GM13977 (cell line): ENCODE measurements at places on chromosomes 11 and 22.

DNA sequence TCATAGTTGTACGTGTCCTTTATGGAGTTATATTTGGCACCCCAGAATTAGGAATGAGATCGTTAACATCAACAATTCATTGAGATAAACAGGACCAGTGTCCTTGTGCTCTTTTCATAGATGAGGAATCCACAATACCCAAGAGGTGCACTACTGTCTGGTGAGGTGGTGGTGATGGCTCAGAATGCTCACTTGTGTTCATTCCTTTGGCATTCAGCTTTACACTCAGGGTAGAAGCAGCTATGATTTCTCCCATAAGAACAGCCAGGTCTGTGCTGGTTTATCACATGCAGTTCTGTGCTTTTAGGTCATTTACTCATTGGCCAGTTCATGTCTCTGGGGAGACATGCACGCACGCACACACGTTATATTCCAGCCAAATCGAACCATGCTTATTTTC lies 167.2 kb downstream of the FAT3 start:
- DNase-seq: no peak

GRCh38 chr11:75503531-75504099 lies 22.1 kb downstream of the GDPD5 start:
- DNase-seq: no peak

- DNase-seq: no peak
Observed at GRCh38 chr11:58774164-58774593, 42.4 kb upstream of the GLYAT start.

GRCh38 chr22:29310863-29311339 lies 4.5 kb downstream of the GAS2L1 start:
- DNase-seq: peak; percentile 93

- DNase-seq: no peak
Observed at GRCh38 chr22:36395915-36396314, 8.1 kb upstream of the MYH9 start.

DNA sequence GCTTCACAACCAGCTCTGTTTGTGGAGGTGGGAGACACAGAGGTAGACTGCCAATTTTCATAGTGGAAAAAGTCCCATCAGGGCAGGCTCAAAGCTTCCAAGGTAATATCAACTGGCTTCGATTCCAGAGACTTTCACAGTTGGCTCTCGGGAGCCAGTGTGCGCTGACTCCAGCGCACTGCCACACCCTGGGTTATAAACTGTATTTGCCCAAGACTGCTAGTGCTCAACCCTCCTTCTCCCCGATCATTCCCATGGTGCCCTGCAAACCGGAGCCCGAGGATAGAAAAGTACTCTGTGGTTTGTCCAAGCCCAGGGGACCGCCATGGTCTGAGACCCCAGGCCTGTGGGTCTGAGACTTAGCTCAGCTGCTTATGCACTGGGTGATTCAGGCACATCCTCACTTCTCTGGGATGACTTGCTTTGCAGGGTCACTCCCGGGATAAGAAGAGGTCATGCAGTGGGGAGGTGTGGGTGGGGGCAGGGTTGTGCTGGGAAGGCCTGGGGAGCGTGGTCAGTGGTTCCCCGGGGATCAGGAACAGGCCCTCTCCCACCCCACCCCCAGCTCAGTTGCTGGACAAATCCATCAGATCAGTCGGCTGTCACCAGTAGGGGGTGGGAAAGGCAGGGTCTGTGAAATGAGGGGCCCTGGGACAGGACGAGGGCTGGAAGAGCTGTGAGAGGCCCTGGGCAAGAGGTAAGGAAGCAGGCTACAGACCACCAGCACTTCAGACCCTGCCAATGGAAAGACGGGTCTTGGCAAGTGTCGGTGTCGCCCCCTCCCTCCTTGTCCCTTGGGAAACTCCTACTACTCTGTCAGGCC lies 26.7 kb upstream of the PICK1 start:
- DNase-seq: no peak

DNA sequence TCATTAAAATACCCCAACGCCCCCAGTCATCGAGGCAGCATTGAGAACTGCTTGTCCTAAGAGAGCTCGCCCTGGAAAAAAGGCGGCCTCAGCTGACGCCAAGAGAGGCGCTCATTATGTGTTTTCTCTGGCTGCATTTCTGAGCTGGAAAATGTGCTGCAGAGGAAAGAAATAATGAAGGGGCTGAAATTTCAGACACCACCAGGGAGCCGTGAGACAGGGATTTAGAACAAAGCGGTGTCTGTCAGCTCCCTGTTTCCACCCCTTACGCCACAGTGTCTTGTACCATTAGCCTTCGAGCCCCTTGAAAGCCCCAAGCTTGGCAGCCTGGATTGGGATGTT lies 14.4 kb downstream of the USH1C start:
- no peak for DNase-seq

GRCh38 chr11:119417726-119418540 lies 5.0 kb downstream of the THY1 start:
- peak; percentile 6 for DNase-seq

DNA sequence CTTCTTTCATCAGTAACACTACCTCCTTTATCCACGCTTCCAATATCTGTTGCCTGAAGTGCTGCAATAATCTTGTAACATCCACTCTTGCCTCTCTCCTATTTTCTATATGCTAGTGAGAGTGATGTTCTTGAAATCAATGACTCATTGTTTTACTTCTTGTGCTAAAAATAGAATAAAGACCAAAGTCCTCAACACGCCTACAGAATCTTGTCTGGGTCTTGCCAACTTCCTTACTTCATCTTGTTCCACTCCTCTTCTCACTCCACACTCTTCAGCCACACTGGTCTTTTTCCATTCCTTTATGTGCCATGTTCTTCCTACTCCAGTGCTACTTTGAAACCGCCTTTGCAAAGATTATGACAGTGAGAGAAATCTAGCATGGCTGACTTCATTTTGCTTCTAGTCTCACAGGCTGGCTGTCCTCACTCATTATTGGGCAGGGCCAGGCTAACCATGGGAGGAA lies 136.4 kb downstream of the CCDC81 start:
- peak; percentile 38 for DNase-seq

GRCh38 chr11:95968585-95968984 lies 44.7 kb upstream of the MTMR2 start:
- DNase-seq: no peak

- peak; percentile 52 for DNase-seq
Observed at GRCh38 chr11:10208131-10208575, 85.9 kb downstream of the SBF2 start.

- DNase-seq: peak; percentile 9
Observed at GRCh38 chr22:19844377-19845053, 10.2 kb downstream of the GNB1L start.

GRCh38 chr11:120179057-120179672 lies 31.7 kb upstream of the OAF start:
- DNase-seq: no peak

DNA sequence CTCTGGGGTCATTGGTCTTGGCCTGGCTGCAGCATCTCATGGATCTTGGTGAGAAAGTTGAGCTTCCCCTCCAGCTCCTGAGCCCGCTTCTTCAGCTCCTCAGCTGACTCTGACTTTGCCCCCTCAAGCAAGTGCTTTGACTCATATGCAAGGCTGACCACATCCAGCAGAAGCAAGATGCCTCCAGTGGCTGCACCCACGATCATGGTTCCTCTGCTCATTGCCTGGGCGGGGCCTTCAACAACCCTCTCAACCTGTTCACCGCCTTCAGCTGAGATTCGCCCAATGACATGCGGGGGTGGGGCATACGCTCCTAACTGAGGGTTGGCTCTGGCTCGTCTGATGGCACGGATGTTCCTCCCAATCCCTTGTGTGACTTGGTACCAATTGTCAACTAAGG lies 11.9 kb downstream of the APOL2 start:
- DNase-seq: no peak

GRCh38 chr11:65606876-65607613 lies 7.0 kb downstream of the MAP3K11 start:
- DNase-seq: no peak

DNA sequence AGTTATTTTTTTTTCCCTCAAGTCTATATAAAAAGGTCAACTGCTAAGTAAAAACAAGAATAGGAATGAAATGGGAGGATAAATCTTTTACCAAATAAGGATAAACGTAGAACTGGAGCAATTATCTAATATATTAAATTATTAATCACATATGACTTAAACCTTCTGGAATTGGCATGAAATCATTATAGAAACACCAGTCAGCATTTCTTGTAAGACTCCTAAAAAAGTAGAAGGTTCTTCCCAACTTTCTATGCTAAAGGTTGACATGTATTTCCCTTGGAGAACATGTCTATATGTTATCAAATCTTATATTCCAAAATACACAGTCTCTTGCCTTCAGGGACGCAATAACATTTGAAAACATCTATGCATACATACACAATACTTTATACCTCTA lies 143.2 kb downstream of the SBF2 start:
- no peak for DNase-seq

DNA sequence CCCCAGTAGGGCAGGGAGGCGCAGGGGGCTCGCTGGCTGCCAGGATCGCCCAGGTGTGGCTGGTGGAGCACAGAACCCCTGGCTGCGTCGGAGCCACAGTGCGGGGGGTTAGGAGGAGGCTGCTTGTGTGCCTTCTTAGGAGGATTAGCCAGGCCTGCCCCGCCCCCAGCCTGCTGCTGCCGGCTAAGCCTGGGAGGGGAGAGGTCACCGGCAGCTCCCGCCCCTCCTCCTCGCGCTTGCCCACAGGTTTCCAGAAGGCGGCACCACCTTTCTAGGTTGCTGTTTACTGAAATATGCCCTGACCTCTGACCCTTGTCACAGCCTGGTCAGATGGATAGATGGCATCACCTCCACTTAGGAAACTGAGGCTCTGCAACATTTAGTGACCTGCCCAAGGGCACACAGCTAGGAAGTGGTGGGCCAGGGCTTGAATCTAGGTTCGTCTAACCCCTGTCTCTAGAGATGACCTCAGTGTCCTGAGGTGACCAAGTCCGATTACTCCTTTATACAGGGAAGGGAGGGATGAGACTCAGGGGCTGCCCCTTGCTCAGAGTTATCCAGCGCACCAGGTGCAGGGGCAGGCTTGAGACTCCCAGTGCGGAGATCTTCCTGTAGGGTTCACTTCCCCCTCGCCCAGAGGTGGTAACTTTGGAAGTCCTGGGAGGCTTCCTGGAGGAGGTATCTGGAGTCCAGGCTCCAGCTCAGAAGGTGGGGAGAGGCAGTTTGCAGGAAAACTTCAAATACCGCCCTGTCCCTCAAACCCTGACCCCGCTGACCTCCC lies 44.0 kb downstream of the MYO7A start:
- DNase-seq: no peak

- DNase-seq: no peak
Observed at GRCh38 chr11:26579683-26580082, 7.6 kb upstream of the MUC15 start.

DNA sequence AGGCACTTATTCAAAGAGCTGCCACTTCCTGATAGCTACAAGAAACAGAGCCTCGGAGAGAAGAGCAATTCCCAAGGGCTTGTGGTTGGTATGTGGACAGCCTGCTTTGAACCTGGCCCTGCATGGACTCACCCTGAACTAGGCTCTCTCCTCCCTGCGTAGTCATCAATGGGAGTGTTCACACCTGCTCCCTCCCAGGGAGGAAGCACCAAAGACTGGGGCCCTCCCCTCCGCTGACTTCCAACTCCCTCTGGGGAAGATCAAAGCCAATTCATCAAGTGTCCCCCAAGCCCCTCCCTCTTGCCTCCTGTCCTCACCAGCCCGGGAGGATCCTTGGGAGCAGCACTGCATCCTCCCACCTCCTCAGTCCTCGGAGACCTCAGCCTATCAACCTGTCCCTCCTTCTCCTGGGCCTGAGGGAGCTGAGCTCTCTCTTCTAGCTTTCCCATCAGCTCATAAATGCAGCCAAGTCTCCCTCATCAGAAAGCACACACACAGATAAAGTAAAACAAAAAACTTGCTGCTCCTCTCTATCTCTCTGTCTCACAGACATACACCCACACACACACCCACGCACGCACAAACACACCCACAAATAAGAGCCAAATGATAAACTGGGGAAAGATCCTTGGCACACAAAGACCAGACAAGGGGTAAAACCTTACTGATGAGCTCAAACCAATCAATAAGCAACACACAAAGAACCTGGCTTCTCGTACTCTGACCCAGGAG lies 3.3 kb downstream of the A4GALT start:
- DNase-seq: no peak

GRCh38 chr11:47189100-47189834 lies 3.0 kb upstream of the PACSIN3 start:
- DNase-seq: no peak

- DNase-seq: no peak
Observed at GRCh38 chr22:41561335-41561734, 525 bp downstream of the CSDC2 start.

DNA sequence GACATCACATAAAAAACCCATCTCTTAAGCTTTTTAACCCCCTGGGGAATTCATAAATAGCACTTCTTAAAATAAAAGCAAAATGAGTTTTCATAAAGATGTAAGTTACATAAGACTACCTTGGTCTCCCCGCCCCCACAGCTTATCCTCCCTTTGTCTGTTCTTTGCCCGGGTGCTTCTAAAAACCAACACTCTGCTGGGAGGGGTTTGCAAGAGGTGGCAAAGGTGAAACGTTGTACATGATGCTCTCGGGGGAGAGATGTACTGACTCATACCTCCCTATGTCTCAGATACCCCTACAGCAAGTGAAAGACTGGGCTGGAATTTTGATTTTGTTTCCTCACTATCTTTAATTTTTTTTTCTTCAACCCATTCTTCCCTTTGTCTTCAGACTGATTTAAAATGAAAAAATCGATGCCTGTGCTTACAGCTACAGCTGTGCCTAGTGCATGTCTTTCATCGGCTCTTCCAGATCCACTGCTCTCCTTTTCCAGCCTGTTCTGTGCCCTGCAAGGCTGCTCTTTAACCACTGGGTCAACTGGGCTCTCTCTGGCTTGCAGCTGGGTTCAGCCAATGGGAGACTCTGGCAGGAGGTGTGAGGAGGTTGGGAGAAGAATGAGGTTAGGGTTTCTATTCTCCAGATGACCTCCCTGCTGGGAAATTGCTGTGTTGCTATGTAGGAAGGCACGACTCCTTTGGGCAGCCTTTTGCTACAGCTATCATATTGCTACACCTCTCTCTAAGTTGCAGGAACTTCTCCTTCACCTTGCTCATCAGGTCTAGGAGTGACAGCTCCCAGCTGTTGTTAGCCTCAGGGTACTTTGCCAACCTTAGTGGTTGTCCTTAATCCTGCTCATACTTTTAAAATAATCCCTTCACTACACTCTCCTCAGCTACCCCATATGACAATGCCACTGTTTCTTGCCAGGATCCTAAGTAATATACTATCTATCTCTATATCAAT lies 266.5 kb downstream of the TENM4 start:
- DNase-seq: no peak
